Pancreas (tissue), 10 donors: ENCODE measurements at places on chromosomes 2 and 18.

DNA sequence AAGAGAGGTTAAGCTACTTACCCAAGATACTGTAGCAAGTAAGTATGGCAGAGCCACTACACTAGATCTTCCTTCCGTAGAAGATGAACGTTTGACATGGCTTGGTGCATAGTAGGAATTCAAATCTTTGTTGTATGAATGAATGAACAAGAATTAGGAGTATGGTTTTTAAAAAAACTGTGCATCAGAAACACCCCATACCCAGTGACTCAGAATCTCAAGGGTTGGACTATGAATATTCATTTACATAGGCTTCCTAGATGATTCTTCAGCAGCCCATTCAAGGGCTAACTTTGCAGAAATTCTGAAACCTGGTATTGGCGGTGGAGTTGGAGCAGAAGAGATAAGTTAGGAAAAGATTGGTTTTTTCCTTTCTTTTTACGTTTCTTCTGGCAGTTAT, 5.4 kb downstream of the ACTR3 start:
- no peak overlapping the region for H3K27ac ChIP-seq
- no peaks in the 10 kb centered on the region for H3K36me3 ChIP-seq
- no peak for DNase-seq
- no peak overlapping the region for H3K4me3 ChIP-seq
- H3K4me1 ChIP-seq: peaks cover 73% of the 10 kb centered on the region

DNA sequence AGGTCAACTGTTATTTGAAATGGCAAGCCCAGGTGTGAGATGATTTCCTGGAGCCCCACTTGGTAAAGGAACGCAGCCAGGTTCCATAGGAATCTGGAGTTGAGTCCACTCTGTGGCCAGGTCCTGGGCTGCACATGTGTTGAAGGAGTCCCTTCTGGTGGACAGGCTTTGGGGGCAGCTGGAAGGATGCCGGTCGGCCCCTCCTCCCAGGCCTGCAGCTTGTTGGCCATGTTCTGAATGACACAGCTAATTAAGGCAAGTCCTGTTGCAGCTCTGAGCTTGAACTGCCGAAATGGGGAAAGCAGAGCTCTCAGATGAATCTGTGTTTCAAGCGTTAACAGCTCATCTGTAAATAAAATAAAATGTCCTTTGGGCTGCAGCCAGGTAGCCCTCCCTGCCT, 23.8 kb downstream of the EN1 start:
- H3K27me3 ChIP-seq: no peaks in the 10 kb centered on the region
- no peak for DNase-seq
- no peaks in the 10 kb centered on the region for H3K4me1 ChIP-seq
- H3K27ac ChIP-seq: no peak overlapping the region
- no peak overlapping the region for H3K4me3 ChIP-seq

GRCh38 chr2:202760848-202761247, 110.7 kb downstream of the ICA1L start:
- no peaks in the 10 kb centered on the region for H3K36me3 ChIP-seq
- no peak overlapping the region for H3K27ac ChIP-seq
- H3K4me3 ChIP-seq: no peak overlapping the region
- H3K27me3 ChIP-seq: no peaks in the 10 kb centered on the region

GRCh38 chr2:168660870-168661862, 141.3 kb upstream of the NOSTRIN start:
- DNase-seq: no peak
- no peak overlapping the region for H3K27ac ChIP-seq
- H3K4me3 ChIP-seq: no peak overlapping the region
- no peaks in the 10 kb centered on the region for H3K27me3 ChIP-seq
- H3K4me1 ChIP-seq: no peaks in the 10 kb centered on the region
- no peaks in the 10 kb centered on the region for H3K36me3 ChIP-seq

DNA sequence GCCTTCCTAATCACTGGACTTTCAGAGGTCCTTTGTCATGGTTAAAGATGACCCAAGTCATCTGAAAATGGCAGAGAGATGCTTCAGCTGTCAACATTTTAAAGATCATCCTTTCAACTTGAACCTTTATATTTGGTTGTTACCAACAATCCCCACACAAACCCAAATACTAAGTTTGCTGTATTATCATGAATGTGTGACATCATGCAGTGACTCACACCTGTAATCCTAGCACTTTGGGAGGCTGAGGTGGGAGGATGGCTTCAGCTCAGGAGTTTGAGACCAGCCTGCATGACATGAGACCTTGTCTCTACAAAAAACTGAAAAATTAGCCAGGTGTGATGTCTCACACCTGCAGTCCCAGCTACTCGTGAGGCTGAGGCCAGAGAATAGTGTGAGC, 55.2 kb upstream of the NRP2 start:
- no peaks in the 10 kb centered on the region for H3K36me3 ChIP-seq
- no peak overlapping the region for H3K4me3 ChIP-seq
- H3K4me1 ChIP-seq: no peaks in the 10 kb centered on the region

DNA sequence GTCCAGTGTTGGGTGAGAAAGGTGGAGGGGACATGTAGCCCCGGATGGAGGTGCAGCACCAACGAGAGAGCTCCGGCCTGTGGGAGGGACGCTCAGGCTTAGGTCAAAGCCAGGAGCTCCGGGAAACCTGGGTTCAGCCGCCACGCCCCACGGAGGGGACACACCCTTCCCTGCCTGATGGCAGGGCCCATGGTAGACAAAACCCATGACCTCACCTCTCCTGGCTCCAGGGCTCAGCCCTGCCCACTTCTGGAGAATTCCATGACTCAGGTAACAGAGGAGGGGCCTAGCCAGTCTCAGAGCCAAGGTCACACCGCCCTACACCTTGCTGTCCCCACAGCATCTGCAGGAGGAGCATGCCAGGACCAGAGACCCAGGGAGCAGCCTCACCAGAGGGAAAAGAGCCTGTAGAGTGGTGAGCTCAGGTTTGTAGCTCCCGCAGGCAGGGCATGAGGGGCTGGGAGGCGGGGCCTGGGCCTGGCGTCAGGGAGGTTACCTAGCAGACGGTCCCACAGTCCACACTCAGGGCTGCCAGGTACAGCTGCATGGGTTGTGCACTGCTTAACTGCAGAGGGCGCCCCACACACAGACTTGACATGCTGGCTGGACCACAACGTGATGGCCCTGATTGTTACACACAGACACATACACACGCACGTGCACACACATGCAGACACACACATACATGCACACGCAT, 70.8 kb upstream of the SMAD7 start:
- H3K27me3 ChIP-seq: no peaks in the 10 kb centered on the region
- no peak overlapping the region for H3K27ac ChIP-seq
- no peaks in the 10 kb centered on the region for H3K4me1 ChIP-seq
- H3K36me3 ChIP-seq: no peaks in the 10 kb centered on the region
- H3K4me3 ChIP-seq: no peak overlapping the region
- DNase-seq: peak; percentile 83

GRCh38 chr2:177538323-177538722, 145.8 kb downstream of the AGPS start:
- no peaks in the 10 kb centered on the region for H3K27me3 ChIP-seq
- H3K36me3 ChIP-seq: no peaks in the 10 kb centered on the region
- H3K27ac ChIP-seq: no peak overlapping the region
- H3K4me1 ChIP-seq: no peaks in the 10 kb centered on the region

DNA sequence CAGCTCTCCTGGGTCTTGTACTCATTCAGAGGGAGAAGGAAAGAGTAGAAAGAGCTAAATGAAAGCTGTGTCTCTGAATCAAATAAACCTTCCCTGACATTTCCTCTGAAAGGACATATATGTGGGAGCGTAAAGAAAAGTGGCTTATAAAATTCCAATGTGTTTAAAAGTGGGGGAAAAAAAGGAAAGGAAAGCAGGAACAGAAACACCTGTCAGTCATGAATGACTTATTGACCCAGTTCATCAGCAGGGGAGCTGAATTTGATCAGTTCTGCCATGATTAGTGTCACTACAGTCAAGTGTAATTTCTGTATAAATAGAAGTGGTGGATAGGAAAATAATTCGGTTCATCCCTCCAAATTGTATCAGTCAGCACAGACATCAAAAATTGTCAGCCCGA, 382.5 kb downstream of the ERBB4 start:
- DNase-seq: no peak
- no peaks in the 10 kb centered on the region for H3K4me1 ChIP-seq
- no peak overlapping the region for H3K27ac ChIP-seq
- no peak overlapping the region for H3K4me3 ChIP-seq
- no peaks in the 10 kb centered on the region for H3K27me3 ChIP-seq

DNA sequence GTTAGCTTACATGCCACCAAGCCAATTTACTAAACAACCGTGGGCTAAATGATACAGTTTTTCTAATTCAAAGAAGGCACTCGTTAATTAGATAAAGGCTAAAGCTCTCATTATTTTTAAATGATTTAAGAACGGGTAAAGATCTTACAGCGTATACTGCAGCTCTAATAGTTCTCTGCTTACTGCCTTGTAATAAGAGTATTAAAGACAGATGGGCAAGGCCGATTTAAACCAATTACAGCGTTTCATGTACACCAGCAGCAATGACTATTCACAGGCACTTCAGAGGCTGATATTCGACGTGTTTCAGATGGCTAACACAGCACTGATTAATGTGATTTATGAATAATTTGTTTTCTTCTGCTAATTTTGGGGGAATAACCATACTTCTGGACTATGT, 259.3 kb downstream of the ZNF407 start:
- no peaks in the 10 kb centered on the region for H3K27me3 ChIP-seq
- DNase-seq: no peak
- no peak overlapping the region for H3K4me3 ChIP-seq
- H3K4me1 ChIP-seq: no peaks in the 10 kb centered on the region
- no peaks in the 10 kb centered on the region for H3K36me3 ChIP-seq

- H3K27ac ChIP-seq: no peak overlapping the region
- no peaks in the 10 kb centered on the region for H3K27me3 ChIP-seq
- no peaks in the 10 kb centered on the region for H3K36me3 ChIP-seq
- no peak overlapping the region for H3K4me3 ChIP-seq
- no peak for DNase-seq
- H3K4me1 ChIP-seq: no peaks in the 10 kb centered on the region
These were observed 66.7 kb downstream of the PTPN4 start for GRCh38 chr2:119826370-119826961.

DNA sequence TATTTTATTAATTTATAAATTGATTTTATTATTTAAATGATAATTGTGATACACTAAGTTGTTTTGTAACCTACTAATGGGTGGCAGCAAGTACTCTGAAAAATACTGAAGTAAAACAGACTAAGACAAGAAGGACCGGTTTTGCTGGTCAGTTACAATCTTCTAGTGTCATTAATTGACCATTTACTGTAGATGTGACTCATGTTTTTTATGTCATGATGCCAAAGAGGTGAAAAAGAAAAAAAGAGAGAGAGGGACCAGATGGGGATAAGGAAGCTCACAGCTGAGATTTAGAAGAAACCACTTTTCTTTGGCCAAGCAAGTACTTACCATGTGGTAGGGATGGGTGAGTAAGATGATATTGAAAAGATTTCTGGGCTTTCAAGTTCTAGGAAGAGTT, 955.8 kb upstream of the LRRTM1 start:
- H3K4me1 ChIP-seq: no peaks in the 10 kb centered on the region
- no peaks in the 10 kb centered on the region for H3K36me3 ChIP-seq
- H3K27me3 ChIP-seq: no peaks in the 10 kb centered on the region
- H3K4me3 ChIP-seq: no peak overlapping the region
- no peak for DNase-seq

DNA sequence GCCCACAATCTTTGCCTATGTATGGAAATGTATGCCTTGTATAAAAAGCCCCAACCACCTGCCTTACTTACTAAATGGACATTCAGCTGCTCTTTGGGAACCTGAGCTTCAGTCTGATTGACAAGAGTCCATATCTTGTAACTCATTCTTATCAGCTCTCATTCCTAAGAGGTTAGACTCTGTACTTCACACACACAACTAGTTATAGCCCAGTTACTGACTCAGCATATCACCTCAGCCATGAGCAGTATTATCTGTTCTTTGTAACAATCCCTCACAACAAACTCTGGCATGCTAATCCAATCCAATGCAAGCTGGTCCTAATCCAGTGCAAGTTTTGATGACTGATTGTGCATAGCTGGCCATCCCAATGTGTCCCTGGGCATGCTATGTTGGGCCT, 250.6 kb downstream of the RIT2 start:
- H3K27me3 ChIP-seq: no peaks in the 10 kb centered on the region
- no peaks in the 10 kb centered on the region for H3K36me3 ChIP-seq
- no peak overlapping the region for H3K27ac ChIP-seq

DNA sequence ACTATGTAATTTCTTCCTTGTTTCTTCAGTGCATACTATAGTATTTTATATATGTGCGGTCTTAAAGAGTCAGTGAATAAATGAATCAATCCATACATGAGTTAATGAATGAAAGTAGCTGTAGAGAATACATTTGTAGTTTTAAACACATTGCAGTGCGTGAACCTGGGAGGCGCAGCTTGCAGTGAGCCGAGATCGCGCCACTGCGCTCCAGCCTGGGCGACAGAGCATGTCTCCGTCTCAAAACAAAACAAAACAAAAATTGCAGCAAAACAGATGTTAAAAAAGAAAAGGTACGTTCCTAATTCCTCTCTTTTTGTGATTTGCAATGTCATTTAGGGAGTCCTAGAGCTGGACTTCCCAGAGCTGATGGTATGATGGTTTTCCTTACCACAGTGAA, 1144.8 kb upstream of the FANCL start:
- no peak for DNase-seq
- no peaks in the 10 kb centered on the region for H3K27me3 ChIP-seq
- no peak overlapping the region for H3K4me3 ChIP-seq
- H3K4me1 ChIP-seq: no peaks in the 10 kb centered on the region
- H3K27ac ChIP-seq: no peak overlapping the region

GRCh38 chr2:24919037-24919505, 966 bp downstream of the ADCY3 start:
- H3K36me3 ChIP-seq: no peaks in the 10 kb centered on the region
- no peaks in the 10 kb centered on the region for H3K4me1 ChIP-seq
- H3K4me3 ChIP-seq: no peak overlapping the region
- no peak for DNase-seq

GRCh38 chr2:160279813-160280465, 79.9 kb upstream of the ITGB6 start:
- no peak for DNase-seq
- H3K4me1 ChIP-seq: peaks cover 3% of the 10 kb centered on the region
- H3K36me3 ChIP-seq: peaks cover 6% of the 10 kb centered on the region
- H3K27ac ChIP-seq: no peak overlapping the region

- DNase-seq: no peak
- H3K27ac ChIP-seq: no peak overlapping the region
- no peak overlapping the region for H3K4me3 ChIP-seq
- no peaks in the 10 kb centered on the region for H3K4me1 ChIP-seq
These were observed 438.2 kb downstream of the EPHA4 start for GRCh38 chr2:221133941-221134340.

DNA sequence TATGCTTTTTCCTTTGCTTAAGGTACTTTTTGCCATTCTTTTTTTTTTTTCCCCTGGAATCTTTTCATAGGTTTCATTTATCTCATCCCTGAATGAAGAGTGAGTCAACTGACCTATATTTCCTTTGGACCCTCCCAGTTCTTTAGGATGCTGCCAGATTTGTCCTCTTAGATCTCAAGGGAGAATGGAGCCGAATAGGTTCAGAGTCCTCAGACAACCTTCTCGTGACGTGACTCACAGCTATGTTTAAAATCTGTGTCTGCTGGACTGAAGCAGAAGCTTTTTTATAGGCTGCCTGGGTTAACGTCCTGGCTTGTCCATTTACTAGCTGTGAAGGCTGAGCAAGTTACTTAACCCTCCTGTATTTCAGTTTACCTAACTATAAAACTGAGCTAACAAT, 358.6 kb downstream of the DLGAP1 start:
- H3K27ac ChIP-seq: no peak overlapping the region
- no peak overlapping the region for H3K4me3 ChIP-seq
- H3K36me3 ChIP-seq: no peaks in the 10 kb centered on the region
- DNase-seq: no peak
- no peaks in the 10 kb centered on the region for H3K4me1 ChIP-seq

GRCh38 chr2:148493822-148494563, 150.6 kb upstream of the EPC2 start:
- no peak overlapping the region for H3K4me3 ChIP-seq
- H3K27ac ChIP-seq: no peak overlapping the region
- no peaks in the 10 kb centered on the region for H3K4me1 ChIP-seq
- DNase-seq: no peak
- H3K27me3 ChIP-seq: no peaks in the 10 kb centered on the region
